ENCODE measurements at places on chromosomes 12 and 14.

DNA sequence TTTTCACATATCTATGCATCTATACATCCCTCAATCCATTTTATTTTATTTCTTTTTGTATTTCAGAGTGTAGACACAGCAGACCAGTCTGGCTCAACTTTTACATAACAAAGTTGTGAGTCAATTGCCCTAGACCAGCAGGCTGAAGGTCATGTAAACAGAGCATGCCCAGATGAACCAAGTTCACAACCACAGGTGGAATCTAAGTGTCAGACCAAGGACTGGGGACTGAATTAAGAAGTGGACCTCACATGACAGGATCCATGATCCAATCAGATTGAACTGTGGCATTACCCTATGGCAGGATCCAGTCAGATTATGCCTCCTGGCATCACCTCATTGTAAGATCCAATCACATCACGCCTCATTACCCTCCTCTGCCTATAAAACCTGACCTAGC lies 455.8 kb downstream of the SOX5 start:
- DNase-seq: no peak

- no peak for DNase-seq
Measured at GRCh38 chr12:49000346-49000745, 1.2 kb upstream of the DDN start.

DNA sequence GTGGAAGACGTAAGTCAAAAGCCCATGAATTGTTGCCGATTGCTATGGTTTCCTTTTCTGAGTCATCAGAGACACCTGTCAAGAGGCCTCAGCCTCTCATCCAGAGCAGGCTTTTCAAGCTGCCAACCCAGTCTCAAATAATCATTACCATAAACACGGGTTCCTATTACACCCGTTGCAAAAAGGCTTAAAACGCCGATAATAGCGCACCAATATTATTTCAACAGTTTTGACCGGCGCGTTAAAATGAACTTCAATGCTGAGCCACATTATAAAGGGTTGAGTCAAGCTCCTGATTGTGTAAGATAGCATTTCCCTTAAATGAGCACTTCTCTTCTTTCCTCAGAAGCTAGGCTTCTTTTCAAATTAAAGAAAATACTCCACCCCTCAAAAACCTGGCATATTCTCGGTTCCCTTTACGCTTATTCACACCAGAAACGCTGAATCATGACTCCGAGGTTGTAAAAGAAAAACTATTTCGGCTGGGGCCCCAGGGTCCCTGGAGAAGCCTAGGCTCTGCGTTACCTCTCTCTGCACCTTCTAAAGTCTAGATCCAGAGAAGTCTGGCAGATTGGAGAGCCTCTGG lies 1.4 kb downstream of the TMTC1 start:
- no peak for DNase-seq

GRCh38 chr12:2286461-2287131 lies 233.8 kb downstream of the CACNA1C start:
- DNase-seq: no peak

DNA sequence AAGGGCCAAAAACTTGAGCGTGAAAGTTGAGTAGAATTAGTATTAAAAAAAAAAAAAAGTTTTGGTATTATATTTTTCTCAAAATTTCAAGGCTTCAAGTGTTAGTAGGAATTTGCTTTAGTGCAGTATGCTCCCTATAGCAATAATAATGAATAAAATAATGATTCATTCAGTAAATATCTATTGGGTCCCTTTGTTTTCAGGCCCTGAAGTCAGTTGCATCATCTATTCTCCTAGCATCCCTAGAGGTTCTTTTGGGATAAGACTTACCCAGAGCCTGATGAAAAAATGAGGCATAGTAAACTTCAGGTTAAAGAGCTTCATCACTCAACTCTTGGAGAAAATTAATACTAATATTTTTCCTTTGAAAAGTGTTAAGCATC lies 1.1 kb downstream of the KMT5A start:
- DNase-seq: no peak

GRCh38 chr12:122413516-122414404 lies 8.7 kb downstream of the CLIP1 start:
- DNase-seq: no peak

- DNase-seq: peak; percentile 91
Measured at GRCh38 chr12:6278439-6279255, 31.8 kb upstream of the PLEKHG6 start.

DNA sequence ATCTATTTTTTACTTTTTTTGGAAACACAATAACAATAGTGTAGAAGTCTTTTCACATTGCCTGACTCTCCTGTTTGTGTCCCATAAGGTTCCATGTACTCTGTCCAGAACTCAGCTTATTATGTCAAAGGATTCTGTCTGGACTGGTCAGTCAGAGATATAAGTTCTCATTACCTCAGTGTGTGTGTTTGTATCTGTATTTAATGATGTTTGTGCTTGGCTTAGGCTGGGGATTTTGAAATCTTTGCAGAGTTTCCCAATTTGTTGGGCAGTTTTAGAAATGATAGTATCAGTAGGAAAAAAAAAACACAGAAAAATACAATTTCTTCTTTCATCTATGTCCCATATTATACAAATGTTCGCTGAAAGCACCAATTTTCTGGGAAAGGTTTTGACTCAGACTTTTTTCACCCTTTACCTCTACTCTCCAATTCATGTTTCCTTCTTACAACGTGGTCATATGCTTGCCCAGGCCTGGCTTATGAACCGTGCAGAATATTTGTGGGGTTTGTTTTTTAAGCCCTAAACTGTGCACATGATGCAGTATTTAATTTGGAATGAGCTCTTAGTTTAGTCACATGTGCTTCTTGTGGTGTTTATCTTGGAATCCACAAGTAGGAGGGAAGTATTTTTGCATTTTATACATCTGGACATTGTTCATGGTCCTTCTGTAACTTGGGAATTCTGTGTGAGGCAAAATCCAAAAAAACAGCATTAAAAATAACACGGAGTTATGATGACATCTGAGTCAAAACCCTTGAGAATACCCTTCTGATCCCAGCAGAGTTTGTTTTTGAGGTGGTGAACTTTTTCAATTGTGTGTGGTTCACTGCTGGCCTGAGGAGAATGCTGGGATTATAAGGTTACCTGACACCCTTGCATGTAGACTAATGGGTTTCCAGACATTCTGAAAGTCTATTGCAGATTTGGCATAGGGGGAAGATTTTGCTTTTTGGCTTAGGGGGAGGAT lies 121.2 kb downstream of the RAD51B start:
- DNase-seq: no peak

DNA sequence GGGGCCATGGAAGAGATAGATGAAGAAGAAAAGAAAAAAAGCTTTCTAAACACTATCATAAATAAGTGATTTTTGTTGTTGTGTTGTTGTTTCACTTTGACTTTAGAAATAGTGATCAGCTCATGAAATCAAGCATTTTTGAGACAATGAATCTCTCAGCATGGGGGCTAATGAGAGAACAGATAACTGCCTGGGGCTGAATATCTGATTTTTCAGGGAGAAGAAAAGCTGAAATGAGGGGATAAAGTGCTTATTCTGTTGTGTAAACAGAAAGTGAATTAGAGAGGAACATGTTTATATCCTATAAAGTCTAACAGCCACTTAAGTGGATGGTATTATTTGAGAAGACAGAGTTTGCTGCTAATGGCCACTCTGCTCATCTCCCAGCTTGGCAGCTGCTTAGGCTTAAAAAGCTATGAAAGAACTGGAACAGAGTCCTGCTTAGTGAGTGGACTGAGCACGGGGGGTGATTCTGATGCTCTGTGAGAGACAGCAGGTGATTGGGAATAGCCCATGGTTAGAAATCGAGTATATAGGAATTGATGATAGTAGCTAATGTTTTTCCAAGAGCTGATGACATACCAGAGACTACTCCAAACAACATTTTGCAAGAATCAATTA lies 646.1 kb upstream of the TMEM132C start:
- DNase-seq: peak; percentile 90

DNA sequence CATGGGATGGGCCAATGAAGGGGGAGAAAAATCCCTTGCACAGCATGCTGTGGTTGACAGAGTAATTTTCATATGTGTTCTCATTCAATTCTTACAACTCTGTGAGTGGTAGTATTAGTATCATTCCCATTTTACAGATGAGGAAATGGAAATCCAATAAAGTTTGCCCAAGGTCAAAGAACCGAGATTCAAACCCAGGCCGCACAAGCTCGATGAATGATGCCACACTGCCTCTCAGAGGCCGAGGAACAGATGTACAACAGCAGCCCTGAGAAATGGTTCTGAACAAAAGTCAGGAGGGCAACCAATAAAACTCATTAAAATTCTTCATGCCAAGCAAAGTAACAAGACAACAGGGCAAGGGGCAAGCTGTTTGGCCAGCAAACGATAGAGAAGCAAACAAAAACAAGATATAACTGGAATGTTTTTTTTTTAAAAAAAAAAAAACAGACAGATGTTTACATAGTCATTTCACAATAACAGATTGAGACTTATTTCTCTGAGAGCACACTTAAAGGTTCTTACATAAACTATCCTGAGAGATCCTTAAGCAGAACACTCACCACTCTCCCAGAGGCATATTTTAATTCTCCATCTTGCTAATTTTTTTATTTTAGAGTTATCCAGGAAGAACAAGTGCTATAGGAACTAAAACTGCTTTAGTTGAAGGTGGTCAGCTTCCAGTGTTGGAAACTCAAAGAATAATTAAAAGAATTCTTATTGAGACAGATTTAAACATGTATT lies 85.8 kb downstream of the EXOC5 start:
- DNase-seq: peak; percentile 27

DNA sequence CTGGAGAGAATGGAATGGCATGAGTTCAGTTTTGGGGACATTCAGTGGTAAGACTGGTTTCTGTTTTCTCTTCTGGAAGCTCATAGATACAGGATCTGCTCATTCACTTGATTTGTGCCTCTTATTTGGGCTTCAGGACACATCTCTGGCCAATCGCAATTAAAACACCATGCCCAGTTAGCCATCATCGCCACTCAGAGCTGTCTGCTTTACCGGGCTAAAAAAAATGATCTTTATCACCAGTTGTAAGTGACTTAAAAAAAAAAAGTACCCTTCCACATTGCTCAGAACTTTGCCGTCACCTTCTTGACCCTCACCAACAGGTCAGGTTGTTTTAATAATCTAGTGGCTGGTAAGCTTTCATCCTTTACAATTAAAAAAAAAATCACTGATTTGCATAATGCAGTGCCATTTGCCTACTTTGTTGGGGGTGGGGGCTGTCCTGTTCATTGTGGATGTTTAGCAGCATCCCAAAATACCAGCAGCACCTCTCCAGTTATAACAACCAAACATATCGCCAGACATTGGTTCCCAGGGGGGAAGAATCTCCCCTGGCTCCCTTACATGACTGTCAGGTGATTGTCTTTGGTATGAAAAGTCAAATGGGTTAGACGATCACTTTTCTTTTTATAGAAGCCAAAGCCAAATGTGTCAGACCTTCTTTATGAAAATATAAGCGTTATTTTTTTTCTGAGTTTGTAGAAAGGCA lies 150.1 kb downstream of the PRKCH start:
- no peak for DNase-seq

- DNase-seq: peak; percentile 34
Measured at GRCh38 chr14:32201816-32202490, at the start of gene RNU6-7. RNU6-7 (plus strand) TSS chr14:32202045.

GRCh38 chr12:52517005-52517835 lies 3.0 kb downstream of the KRT5 start:
- no peak for DNase-seq

GRCh38 chr12:95608252-95609033 lies 57.2 kb upstream of the USP44 start:
- peak; percentile 21 for DNase-seq

DNA sequence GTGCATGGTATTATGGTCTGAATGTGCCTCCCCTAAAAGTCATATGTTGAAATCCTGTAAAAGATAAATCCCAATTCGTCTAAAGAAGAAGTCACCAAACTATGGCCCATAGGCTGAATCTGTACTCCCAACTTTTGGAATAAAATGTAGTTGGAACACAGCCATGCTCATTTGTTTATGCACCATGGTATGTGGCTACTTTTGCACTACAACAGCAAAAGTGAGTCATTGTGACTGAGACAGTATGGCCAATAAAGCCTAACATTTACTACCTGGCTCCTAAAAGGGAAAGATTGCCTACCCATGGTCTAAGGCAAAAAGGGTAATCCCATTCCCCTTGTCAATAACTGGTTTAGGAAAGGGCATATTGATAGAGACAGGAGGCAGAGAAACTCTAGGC lies 101.8 kb downstream of the LRIG3 start:
- no peak for DNase-seq

DNA sequence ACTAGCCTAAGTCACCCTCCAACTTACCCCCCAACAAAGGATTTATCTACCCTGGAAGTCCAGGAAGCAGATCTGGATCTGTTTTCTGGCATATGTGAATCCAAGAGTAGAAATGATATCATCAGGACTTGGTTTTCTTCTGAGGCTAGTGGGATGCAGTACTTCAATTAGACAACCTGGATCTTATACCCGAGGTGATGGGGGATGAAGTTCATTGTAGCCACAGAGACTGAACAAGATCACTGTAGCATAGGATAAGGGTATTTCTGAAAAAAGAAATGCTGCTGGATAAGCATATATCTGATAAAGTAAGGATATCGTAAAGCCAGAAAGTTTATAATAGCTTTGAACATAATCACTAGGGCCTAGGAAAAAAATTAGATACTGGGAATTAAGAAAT lies 174.4 kb downstream of the FOXA1 start:
- no peak for DNase-seq

DNA sequence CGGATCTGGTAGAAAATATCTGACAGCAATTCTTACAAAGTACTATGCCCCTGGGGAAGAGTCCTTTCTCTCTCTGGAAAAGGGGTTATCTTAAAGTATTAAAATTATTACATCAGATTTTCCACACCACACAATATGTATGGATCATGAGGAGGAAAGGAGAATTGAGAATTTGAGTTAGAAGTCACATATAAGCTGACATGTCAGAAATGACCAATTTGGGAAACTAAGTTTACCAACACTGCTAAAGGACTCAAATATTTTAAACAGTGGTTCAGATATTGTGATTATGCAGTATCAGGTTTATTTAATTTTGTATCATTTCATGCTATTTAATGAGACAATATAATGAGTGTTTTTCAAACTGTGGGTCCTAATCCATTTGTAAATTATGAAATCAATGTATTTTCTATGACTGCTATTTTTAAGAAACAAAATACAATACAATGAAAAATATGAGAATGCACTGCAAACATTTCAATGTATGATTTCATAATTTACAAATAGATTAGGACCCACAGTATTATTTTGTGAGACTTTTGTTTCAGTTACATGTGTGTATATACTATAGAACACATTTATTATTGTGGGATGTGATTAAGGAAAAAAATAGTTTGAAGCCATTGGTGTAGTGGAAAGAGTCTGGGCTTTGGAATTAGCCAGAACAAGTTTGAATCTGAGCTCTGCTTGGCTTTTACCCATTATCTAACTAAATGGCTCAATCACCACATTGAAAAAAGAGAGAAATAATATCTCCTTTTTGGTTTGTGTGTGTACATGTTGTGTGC lies 1.8 kb upstream of the INSM2 start:
- DNase-seq: no peak

- DNase-seq: peak; percentile 77
Measured at GRCh38 chr14:66022526-66022925, 463.6 kb upstream of the CCDC196 start.

- DNase-seq: no peak
Measured at GRCh38 chr12:77601069-77601468, 229.6 kb upstream of the NAV3 start.

- no peak for DNase-seq
Measured at GRCh38 chr14:56121816-56122215, 3.6 kb downstream of the PELI2 start.

Measured in NCI-H146 (cell line).